Ovary (tissue), 10 donors: ENCODE measurements at places on chromosomes 13 and 19.

GRCh38 chr19:53853707-53854106 is 14.0 kb upstream of the MYADM start:
- H3K27ac ChIP-seq, result no peak overlapping the region
- no peak for DNase-seq
- H3K4me3 ChIP-seq, result no peak overlapping the region
- no peaks in the 10 kb centered on the region for H3K4me1 ChIP-seq
- H3K27me3 ChIP-seq, result no peaks in the 10 kb centered on the region

DNA sequence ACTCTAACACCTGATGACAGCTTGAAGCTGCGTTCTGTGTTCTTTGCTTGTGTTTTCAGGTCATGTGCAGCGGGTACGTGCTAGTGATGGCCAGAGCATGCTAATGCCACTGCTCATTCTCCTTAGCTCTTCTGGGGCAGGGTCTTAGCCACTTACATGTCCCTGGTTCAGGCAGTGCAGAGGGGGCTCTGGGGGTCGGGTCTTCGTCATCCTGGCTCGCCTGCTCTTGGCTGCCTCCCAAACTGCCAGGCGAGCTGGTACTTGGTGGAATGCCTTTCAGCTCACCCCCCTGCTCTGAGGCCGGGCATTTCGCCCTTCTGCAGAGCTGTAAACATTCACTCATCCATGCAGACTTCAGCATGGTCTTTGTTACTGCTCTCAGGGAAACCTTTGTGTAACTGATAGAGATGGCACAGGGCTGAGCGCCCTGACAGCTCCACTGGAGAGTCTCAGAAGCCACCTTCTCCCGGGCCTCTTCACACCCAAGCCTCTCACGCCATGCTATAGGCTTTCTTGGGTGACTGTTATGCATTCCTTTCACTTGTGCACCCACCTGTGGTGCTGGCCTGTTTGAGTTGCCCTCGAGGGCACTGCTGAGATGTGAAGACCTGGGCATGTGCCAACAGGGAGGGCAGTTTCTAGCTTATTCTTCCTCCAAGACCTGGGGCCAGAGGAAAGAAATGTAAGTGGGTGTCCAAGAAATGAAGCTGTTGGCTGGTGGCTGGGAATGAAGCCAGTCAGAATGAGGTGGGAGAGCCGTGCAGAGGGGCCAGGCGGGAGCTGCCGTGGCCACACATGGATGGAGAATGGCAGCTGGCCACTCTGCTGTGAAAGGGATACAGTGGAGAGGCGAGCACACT is 24.4 kb downstream of the FAM124A start:
- H3K27me3 ChIP-seq, result no peaks in the 10 kb centered on the region
- no peak for DNase-seq
- no peaks in the 10 kb centered on the region for H3K36me3 ChIP-seq
- peaks cover 1% of the 10 kb centered on the region for H3K4me1 ChIP-seq

- no peak overlapping the region for H3K27ac ChIP-seq
- H3K27me3 ChIP-seq, result no peaks in the 10 kb centered on the region
- no peak for DNase-seq
- no peaks in the 10 kb centered on the region for H3K36me3 ChIP-seq
- no peaks in the 10 kb centered on the region for H3K4me1 ChIP-seq
Measured at GRCh38 chr13:59747529-59747928, 416.2 kb downstream of the DIAPH3 start.

- no peaks in the 10 kb centered on the region for H3K36me3 ChIP-seq
- no peak for DNase-seq
- H3K4me1 ChIP-seq, result no peaks in the 10 kb centered on the region
- H3K27me3 ChIP-seq, result no peaks in the 10 kb centered on the region
- no peak overlapping the region for H3K27ac ChIP-seq
Measured at GRCh38 chr13:77521595-77522367, 13.7 kb upstream of the SCEL start.

GRCh38 chr13:94761407-94761806 is 49.1 kb upstream of the SOX21 start:
- H3K27me3 ChIP-seq, result no peaks in the 10 kb centered on the region
- DNase-seq, result no peak
- no peaks in the 10 kb centered on the region for H3K4me1 ChIP-seq
- no peak overlapping the region for H3K27ac ChIP-seq
- no peaks in the 10 kb centered on the region for H3K36me3 ChIP-seq
- H3K4me3 ChIP-seq, result no peak overlapping the region

GRCh38 chr13:75486146-75487062 is 4.4 kb upstream of the TBC1D4 start:
- no peaks in the 10 kb centered on the region for H3K4me1 ChIP-seq
- no peak overlapping the region for H3K4me3 ChIP-seq
- H3K27me3 ChIP-seq, result no peaks in the 10 kb centered on the region
- no peak overlapping the region for H3K27ac ChIP-seq
- DNase-seq, result no peak
- H3K36me3 ChIP-seq, result no peaks in the 10 kb centered on the region

DNA sequence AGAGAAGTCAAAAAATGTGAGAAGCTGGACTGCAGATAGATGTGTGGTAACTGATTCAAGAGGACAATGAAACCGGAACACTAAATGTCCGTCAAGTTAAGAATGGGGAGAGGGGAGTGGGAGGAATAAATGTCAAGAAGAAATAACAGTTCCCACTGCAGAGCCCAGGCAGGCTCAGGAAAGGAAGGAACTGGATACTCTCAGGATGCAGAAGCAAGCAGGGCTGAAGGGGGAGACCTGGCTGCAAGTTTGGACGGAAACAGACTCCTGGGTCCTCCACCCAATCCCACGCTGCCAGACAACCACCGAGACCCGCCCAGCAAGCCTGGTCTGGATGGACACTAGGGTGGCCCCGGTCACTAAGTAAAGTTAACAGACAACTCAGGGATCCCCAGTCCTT is 18.1 kb downstream of the TUBGCP3 start:
- H3K4me3 ChIP-seq, result no peak overlapping the region
- H3K27me3 ChIP-seq, result no peaks in the 10 kb centered on the region
- H3K4me1 ChIP-seq, result peaks cover 19% of the 10 kb centered on the region
- H3K27ac ChIP-seq, result no peak overlapping the region
- H3K36me3 ChIP-seq, result no peaks in the 10 kb centered on the region

- no peak for DNase-seq
- no peak overlapping the region for H3K27ac ChIP-seq
- peaks cover 10% of the 10 kb centered on the region for H3K4me1 ChIP-seq
- no peaks in the 10 kb centered on the region for H3K36me3 ChIP-seq
- H3K4me3 ChIP-seq, result no peak overlapping the region
- H3K27me3 ChIP-seq, result no peaks in the 10 kb centered on the region
Measured at GRCh38 chr19:5676772-5677105, 3.6 kb downstream of the MICOS13 start.

DNA sequence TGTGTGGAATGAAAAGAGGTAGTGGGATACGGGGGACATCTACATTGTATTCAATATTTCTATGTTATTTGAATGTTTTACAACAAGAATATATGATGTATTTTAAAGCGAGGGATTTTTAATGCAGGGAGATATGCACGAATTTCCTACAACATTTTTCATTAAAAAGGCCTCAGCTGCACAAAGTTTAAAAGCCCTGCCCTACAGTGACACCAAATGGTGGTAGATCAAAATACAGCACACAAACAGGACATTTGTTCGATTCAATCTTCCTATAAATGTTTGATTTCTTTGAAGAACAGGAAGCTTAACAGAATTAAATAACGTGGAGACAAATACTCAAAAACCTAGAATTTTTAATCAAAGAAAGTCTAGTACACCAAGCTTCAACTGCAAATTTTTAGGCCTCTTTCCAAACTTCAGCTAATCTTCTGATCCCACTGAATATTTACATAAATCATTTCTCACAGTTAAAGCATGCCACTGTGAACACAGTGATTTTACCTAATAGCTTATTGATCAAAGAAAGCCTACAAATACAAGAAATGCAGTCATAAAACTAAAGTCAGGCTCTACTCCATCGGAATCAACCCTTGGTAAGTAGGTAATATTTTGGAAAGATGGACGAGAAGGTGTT is 257.2 kb downstream of the DIAPH3 start:
- H3K27me3 ChIP-seq, result no peaks in the 10 kb centered on the region
- H3K36me3 ChIP-seq, result no peaks in the 10 kb centered on the region
- DNase-seq, result no peak
- H3K4me1 ChIP-seq, result no peaks in the 10 kb centered on the region

- H3K4me3 ChIP-seq, result no peak overlapping the region
- H3K27me3 ChIP-seq, result no peaks in the 10 kb centered on the region
- no peak overlapping the region for H3K27ac ChIP-seq
- no peak for DNase-seq
- H3K4me1 ChIP-seq, result no peaks in the 10 kb centered on the region
- no peaks in the 10 kb centered on the region for H3K36me3 ChIP-seq
Measured at GRCh38 chr13:79374578-79374977, 31.5 kb downstream of the RBM26 start.

GRCh38 chr19:50417111-50418081 is 1.3 kb upstream of the SPIB start:
- H3K27ac ChIP-seq, result no peak overlapping the region
- no peak overlapping the region for H3K4me3 ChIP-seq
- H3K4me1 ChIP-seq, result peaks cover 2% of the 10 kb centered on the region
- DNase-seq, result no peak
- H3K27me3 ChIP-seq, result no peaks in the 10 kb centered on the region

DNA sequence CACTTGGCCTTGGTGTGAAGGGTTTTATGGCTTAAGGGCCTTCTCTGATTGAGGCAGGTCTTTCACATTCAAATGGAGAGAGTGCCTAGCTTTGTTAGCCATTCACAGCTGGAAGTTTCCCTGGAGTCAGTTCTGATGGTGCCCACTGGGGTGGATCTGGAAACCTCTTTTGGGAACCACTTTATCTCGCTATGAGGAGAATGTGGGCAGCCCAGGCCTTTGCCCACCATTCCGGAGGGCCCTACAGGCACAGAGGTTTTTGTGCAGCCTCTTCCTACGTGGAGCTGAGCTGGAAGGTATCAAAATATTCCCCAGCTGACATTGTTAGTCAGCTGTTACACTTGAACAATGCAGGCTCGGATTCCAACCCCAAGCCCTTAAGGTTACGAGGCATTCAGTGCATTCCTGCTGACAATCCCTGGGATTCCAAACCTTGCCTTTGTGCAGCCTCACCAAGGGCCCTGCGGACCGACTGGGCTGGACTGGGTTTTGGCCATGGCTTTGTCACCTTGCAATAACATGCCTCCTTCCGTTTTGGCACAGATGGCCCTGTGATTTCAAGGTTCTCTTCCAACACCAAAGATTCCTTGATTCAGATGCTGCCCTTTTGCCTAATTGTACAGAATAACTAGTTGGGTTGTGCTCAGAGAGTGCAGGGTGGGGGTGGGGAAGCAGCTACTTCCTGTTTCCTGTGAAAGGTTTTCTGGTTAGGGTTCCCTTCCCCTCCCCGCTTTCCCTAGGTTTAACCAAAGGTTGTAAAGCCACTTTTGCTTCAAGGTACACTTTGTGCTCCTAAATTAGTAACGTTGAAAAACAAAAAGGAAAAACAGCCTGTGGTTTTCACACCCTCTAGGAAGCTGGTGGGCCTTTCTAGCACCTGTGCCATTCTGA is 27.0 kb downstream of the SAE1 start:
- H3K27ac ChIP-seq, result peak overlapping the region; percentile 36
- no peak for DNase-seq
- H3K36me3 ChIP-seq, result no peaks in the 10 kb centered on the region
- no peaks in the 10 kb centered on the region for H3K27me3 ChIP-seq
- peaks cover 9% of the 10 kb centered on the region for H3K4me1 ChIP-seq
- no peak overlapping the region for H3K4me3 ChIP-seq

- no peak for DNase-seq
- H3K27me3 ChIP-seq, result no peaks in the 10 kb centered on the region
- no peak overlapping the region for H3K27ac ChIP-seq
- no peaks in the 10 kb centered on the region for H3K36me3 ChIP-seq
Measured at GRCh38 chr13:57996717-57997116, 365.2 kb downstream of the PCDH17 start.

DNA sequence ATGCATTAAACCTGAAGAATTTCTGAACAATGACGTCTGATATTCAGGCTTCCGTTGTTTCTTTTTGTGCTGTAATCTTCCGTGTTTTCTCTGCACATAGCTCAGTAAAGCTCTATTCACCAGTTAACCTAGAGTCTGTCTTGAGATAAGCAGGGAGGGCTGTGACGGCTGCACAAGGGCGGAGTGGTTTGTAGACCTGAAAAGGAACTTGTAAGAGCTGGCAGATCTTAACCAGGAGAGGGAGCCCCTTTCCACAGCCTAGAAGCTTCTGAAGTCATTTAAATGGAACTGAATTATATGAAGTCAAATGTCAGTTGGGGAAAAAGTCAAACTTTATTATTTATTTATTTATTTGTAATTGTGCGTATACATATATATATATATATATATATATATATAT is 27.5 kb downstream of the DPRX start:
- no peak overlapping the region for H3K27ac ChIP-seq
- H3K36me3 ChIP-seq, result no peaks in the 10 kb centered on the region
- DNase-seq, result no peak
- H3K4me3 ChIP-seq, result no peak overlapping the region

GRCh38 chr19:27974082-27974513 is 1238.9 kb downstream of the UQCRFS1 start:
- no peak overlapping the region for H3K4me3 ChIP-seq
- no peak overlapping the region for H3K27ac ChIP-seq
- no peaks in the 10 kb centered on the region for H3K36me3 ChIP-seq
- no peak for DNase-seq
- no peaks in the 10 kb centered on the region for H3K4me1 ChIP-seq
- H3K27me3 ChIP-seq, result no peaks in the 10 kb centered on the region

DNA sequence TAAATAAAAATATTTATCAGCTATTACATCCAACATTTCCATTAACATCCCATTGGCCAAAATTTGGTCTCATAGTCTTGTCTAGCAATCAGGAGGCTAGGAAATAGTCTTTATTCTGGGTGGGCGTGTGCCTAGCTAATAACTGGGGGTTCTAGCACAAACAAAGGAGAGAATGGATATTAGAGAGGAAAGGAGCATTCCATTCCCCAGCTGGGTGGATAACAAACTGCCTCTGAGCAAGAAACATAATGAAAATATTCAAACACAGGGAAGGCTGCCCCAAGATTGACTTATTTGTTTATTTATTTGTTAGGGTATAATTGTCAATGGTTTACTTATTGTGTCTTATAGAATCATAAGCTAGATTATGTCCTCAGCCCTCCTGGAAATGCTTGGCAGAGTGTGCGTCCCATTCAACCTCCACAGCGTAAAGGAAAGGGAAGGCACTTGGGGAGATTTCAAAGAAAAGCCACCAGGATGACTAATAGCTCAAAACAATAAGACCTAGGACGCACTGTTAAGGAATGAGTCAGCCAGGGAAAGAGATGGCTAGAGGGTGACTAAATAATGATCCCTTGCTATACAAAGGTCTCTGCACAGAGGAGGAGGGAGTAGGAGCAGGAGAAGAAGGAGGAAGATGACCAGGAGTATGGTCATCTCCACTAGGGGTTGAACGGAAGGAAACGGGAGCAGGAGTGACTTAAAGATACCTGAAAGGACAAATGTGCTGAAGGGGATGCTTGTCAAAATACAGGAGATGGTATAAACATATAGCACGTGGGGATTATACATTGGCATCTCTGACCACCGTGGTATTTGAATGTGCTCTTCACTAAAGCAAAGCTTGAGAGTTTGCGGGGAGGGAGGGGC is 23.5 kb upstream of the USP12 start:
- H3K36me3 ChIP-seq, result no peaks in the 10 kb centered on the region
- H3K27me3 ChIP-seq, result no peaks in the 10 kb centered on the region
- no peaks in the 10 kb centered on the region for H3K4me1 ChIP-seq
- DNase-seq, result no peak
- H3K4me3 ChIP-seq, result no peak overlapping the region

- H3K36me3 ChIP-seq, result no peaks in the 10 kb centered on the region
- no peak for DNase-seq
- H3K27me3 ChIP-seq, result no peaks in the 10 kb centered on the region
Measured at GRCh38 chr19:1646659-1647453, 5.6 kb downstream of the TCF3 start.
